ENCODE measurements at places on chromosomes 11 and 22.

GRCh38 chr11:96045622-96046456, 121.9 kb upstream of the MTMR2 start:
- DNase-seq = no peak

GRCh38 chr11:128582496-128583366, 4.6 kb downstream of the ETS1 start:
- peak; percentile 50 for DNase-seq

DNA sequence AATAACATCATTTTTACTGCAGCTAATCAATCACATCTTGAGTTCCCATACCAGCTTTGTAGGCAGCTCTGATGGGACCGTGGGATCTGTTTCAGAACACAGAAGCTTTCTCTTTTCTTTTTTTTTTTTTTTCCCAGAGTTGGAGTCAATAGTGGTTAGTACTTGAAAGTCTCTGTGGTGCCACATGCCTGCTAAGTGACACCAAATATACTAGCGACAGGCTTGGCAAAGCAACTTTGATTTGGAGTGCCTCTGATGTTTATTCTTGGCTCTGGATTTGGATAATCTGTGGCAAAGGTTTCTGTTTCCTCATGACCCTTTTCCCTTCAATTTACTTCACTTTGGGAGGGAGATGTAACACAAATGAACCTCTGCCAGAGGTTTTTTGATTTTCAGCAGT, 681.4 kb upstream of the TENM4 start:
- DNase-seq = no peak

GRCh38 chr11:36534276-36534840, 24.3 kb upstream of the TRAF6 start:
- DNase-seq = no peak

GRCh38 chr11:19437760-19438159, 197.0 kb upstream of the E2F8 start:
- DNase-seq = no peak

DNA sequence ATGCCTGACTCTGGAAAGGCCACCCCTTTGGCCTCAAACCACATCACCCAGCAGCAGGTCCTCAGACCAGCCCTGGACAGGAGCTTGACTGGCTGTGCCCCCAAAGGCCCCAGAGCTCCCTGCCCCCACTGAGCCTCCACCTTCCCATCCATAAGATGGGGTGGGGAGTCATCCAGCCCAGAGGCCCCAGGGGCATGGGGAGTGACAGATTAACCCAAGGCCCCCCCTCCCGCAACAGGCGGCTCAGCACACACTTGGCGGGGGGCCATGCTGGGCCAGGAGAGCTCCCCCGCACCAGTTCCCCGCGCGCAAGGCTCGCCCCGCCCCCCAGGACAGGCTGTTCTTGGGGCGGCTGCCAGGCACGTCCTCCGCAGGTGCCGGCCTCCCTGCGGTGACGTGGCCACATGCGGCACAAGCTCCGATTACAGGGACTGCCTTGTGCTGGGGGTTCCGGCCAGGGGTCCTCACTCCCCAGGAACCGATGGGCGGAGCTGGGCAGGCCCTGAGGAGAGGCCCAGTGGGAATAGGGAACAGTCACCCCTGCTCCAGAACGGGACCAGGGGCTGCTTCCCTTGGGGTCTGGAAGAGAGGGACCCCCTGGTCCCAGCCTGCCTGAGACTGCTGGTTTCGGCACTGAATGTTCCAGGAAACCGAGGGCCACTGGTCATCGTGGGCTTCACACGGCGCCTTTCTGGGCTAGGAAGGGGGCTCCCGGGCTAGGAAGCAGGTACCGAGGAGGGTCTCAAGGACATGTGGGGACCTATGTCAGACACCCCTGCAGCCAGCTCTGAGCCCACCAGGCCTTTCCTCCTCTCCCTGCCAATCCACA, 5.1 kb upstream of the CDKN1C start:
- DNase-seq = no peak

DNA sequence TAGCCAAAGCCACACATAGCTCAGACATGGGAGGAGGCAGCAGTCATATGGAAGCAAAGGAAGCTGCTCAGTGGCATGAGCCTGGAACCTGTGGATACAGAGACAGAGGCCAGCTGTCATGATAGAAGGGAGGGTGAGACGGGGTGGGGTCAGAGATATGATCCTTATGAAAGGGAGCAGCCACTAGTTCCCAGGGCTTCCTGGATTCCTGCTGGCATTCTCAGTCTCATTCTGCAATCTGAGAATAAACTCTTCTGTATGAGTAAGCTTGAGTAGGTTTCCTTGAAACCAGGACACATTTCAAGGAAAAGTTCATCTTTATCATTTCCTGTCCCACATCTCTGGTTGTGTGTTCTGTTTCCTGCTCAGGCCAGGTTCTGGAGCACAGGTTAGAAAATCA, 220.2 kb upstream of the SNX19 start:
- no peak for DNase-seq

DNA sequence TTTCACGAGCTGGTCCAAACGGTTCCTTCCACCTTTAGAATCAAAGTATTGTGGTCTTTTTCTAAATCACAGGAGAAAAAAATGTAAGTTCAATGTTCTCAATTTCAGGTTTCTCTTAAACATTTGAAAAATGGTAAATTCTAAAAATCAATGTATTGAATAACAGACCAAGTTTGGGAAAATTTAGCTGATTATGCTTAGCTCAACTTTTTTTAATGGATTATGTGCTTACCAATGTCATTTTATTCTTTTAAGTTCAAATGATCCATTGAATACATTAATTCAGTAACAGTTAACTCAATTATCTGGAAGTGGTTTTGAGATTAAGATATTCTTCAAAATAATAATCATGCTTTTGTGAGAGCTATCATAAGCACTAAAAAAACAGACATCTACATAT, 5.1 kb downstream of the PRDM10 start:
- no peak for DNase-seq

DNA sequence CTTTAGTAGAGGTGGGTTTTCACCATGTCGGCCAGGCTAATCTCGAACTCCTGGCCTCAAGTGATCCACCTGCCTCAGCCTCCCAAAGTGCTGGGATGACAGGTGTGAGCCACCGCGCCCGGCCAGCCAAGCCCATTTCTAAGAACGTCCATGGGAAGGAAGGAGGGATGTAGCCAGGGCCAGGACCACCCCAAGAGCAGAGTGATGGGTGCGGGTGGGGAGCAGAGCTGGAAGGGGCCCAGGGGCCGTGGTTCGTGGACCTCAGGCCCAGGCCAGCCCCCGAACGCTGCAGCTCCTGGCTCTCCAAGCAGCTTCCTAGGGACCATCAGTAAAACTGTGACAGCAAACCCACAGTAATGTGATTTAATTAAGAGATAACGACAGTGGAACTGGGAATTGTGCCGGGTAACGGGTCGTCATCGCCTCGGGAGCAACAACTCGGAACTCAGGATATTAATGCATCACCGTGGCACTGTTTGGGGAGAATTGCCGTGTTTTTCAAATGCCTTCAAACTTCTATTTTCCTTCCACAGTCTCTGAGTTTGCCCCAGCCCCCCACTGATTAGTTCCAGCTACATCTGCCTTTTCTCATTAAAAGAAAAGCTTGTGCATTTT, 74.3 kb downstream of the BRD1 start:
- DNase-seq = no peak

- DNase-seq = no peak
These were observed at the start of gene PHOX2A for GRCh38 chr11:72244060-72244360. Gene PHOX2A, minus strand, starts transcription at chr11:72244176. Its CDS starts 172 bp downstream, at chr11:72244004.

DNA sequence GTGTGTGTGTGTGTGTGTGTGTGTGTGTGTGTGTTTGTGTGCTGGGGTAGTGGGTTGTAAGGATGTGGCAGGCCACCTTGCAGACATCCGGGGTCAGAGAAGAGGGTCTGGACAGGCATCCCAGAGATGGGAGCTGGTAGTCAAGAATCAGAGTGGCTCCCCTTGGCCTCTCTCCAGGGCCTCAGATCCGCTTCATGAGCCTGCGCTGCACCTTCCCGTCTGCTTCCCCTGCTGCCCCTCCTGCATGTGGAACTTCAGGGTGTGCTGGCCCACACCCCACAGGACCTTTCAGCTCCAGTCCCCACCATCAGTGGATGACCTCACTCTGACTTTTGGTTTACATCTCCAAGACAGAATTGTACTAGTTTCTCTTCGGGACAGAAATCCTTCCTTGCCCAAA, 31.2 kb downstream of the TREH start:
- DNase-seq = no peak

GRCh38 chr11:76676636-76677457, 6.3 kb upstream of the LRRC32 start:
- no peak for DNase-seq

Measured in trophoblast cell (in vitro differentiated cells and primary cell).